ENCODE measurements at places on chromosomes 11 and 22.

DNA sequence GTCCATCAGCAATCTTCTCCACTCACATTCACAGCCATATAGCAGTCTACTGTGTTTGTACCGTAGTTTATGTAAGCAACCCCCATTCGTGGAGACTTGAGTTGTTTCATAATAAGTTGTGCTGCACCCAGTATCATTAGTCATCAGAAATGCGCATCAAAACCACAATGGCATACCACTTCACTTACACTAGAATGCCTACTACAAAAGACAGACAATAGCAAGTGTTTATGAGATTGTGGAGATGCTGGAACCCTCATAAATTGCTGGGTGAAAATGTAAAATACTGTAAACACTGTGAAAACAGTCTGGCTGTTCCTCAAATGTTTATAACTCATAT, 133.3 kb downstream of the ATXN10 start:
- DNase-seq = peak; percentile 81

DNA sequence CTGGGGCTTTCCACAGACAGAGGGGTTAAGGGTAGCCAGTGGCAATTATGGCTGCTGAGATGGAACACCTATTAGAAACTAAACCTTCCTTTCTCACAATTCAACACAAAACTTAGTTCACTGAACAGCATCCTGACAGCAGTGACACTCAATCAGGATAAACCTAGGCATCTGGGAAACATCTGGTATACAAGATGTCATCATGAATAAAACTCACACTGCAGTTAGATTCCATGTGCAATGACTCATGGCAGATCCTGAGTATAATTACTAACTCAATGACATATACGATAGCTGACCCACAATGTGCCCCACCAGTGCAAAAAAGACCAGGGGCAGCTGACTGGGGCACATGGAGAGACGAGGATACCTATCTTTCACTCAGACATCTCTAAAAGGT, 17.7 kb downstream of the RBFOX2 start:
- DNase-seq = no peak

DNA sequence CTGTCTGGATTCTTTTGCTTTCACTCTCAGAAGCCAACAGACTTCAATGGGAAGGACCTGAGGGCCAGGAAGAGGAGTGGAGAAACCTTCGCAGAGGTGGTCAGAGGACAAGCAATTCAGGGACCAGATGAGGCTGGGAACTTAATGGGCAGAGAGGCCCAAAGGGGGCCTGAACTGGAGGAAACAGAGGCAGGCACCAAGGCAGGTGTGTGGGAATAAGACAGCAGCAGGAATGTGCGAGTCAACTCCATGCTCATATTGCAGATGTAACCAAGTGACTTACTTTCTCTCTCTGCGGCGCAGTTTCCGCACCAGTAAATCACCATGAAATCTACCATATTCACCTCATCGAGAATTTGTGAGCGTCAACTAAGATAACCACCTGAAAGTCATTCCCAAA, 669.1 kb downstream of the NTM start:
- no peak for DNase-seq

DNA sequence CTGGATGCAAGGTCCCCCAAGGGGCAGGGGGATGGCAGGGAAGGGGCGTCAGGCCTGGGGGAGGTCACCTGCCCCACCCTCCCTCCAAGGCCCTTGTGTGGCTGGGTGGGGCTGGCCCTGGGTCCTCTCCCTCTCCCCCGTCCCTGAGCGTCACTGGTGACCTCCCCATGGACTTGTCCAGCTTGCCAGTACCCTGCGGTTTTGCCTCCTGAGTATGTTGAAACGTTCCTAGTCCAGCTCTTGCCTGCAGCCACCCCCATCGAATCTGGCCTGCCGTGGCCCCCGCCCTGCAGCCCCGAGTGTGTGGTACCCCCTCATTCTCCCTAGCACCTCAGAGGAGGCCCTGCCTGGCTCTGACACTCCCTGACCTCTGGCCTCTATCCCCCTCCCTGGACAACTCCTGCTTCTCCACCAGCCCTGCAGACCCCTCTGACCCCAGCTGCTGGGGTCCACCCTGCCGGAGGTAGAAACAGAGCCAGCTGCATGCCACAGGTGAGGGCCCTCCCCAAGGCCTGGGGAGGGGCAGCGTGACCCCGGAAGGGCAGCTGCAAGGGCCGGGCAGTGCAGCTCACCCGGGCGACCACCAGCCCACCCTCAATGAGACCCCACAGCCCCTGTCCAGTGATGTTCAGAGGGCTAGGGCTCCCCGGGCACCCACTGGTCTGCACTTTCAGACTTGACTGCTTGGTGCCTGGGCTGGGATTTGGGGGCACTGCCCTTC, 4.1 kb upstream of the MUC6 start:
- peak; percentile 73 for DNase-seq

DNA sequence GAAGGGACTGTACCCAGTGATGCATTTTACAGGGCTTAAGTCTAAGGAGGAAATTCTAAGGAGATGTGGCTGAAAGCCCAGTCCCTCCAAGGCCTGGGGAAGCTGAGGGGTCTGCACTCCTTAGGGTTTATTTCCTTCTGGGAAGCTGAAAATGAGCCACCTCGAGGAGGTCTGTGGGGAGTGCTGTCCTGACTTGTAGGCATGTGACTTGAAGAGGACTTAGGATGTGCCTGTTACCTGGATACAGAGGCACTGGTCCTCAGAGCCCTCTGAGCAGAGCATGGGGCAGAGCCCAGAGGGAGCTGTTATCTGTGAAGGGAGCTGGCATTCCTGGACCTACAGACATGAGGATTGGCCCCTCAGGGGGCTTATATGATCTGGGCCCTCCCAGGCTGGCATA, 77.1 kb downstream of the TP53I11 start:
- no peak for DNase-seq

DNA sequence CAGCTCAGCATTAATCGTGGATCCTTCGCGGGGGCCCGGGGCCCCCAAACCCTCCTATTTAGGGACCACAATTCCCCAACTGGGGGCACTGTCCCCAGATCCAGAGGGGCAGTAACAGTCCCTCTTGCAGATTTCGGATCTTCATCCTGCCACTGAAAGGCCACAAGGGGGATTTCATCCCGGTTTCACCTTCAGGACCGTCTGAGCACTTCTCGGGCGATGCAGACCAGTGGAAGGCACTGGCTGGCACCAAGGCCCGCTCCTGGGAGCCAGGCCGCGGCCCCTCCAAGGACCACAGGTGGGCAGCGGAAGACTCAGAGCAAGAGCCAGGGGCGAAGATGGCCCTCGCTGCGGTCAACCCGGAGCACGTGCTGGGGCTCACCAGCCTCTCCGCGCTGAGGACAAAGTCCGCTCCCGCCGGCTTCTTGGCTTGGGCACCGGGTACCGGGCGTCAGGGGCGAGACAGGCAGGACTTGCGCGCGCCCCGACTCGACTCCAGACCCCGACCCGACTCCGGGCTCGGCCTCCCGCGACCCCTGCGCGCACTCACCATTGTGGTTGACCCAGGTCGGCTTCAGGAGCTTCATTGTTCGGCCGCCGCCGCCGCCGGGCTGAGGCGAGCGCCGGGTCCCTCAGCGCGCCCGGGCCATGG, 517 bp downstream of the HIRA start:
- DNase-seq = no peak

DNA sequence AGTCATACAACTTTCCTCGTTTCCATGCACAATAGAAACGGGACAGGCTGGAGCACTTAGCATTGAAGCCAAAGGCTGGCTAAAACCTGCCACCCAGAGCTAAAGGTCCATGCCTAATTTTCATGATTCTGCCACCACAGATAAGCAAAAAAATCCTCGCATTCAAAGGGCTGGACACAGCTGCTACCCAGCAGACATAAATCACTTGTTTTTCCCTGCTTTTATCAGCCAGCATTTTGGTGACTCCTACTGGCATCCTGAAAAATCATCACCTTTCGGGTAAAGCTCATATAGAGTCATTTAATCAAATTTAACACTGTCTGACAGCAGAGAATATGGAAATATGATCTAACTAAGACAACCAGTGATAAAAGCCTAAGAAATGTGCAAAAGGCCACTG, 37.9 kb downstream of the ALG9 start:
- DNase-seq = no peak

GRCh38 chr11:131121426-131122333, 205.4 kb upstream of the SNX19 start:
- no peak for DNase-seq

GRCh38 chr22:45968003-45968650, 8.8 kb downstream of the WNT7B start:
- DNase-seq = no peak

DNA sequence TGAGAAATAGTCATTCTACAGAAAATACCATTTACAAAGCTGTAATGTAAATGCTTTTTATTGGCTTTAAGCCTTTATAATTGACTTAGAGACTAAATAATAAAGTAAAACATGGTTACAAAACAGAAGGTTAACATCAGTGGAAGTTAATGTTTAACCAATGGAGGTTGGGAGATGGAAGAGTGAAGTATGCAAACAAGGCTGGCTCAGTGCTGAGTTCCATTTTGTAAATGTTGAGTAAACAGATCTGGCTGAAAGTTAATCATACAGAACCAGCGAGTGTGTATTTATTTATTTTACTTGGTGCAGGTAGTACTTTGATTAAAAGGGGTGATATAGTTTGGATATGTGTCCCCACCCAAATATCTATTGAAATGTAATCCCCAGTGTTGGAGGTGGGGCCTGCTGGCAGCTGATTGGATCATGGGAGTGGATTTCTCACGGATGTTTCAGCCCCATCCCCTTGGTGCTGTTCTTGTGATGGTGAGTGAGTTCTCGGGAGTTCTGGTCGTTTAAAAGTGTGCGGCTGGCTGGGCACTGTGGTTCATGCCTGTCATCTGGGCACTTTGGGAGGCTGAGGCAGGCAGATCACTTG, 827.4 kb downstream of the OPCML start:
- no peak for DNase-seq

DNA sequence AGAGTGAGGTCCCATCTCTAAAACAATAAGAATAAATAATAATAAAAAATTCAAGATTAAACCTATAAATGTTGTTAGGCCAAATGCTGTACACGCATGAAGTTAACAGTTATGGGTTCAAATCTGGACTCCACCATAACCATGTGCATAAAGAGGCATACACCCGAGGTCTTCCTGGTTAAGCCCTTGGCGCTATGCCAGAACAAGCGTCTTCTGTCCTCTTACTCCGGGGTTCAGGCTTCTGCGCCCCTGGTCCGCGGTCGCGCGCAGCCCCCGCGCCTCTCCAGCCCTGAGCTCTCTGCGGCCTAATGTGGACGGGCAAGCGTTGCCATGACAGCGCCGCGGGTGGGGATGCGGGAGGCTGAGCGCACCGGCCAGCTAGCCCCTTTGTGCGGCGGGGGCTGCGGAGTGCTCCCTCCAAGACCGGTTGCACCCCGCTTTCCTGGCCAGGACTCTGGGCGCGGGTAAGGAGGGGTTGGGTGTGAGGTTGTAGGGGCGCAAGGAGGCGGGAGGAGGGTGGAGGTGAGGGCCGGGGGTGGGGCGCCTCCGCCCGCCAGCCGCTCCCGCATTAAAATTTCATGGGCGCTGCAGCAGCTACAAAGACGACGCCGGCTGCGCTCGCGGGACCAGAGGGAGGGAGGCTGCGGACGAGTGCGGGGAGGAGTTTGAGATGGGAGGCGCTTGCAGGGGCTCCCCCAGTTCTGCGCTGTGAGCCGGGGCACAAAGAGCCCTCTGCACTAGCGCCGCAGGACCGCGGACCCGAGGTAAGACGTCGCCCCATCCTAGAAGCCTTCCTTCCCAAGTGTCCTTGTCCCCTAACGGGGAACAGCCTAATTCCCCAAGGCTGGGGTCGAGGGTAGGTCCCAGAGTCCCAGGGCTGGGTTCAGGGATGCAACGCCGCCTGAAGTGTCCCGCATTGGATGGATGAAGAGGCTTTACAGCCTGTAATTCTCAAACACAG, at the start of gene MIAT:
MIAT (plus strand) TSS at position 698 of the 961 bp plus-strand sequence.
- no peak for DNase-seq

- DNase-seq = no peak
Observed at GRCh38 chr11:45577752-45578151, 87.7 kb downstream of the CHST1 start.

- DNase-seq = peak; percentile 60
Observed at GRCh38 chr22:23402275-23403151, 177.6 kb downstream of the IGLL1 start.

GRCh38 chr11:72764503-72764902, 12.3 kb upstream of the ARAP1 start:
- no peak for DNase-seq

- no peak for DNase-seq
Observed at GRCh38 chr11:111510311-111510710, 1.9 kb downstream of the BTG4 start.

DNA sequence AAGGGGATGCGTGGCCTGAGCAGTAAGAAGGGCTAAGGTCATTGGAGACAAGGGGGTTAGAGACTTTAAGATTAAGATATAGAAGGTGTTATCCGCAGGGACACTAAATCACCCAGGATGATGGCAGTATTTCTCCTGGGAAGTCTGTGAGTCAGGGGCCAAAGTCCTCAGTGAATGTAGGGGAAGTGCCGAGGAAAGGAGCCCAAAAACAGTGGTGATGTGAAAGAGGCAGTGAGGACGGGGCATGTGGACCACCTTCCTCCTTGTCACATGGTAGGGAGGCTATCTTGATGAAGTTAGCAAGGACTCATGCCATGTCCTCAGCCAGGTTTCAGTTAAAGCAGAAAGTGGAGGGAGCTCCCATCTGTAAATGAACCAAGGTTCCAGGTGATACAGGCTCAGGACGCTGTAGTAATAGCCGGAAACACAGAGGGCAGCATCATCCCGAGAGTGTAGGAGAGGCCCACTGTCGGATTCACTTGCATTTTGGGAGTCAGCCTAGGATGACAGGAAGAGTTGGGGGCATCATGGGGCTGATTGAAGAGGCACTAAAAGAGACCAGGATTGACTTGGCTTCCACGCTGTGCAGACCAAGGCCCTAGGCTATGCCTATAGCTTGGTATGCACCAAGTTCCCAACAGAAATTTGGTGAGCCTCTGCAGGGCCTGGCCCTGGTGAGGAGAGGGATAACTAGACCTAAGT, 33.5 kb downstream of the WEE1 start:
- DNase-seq = no peak

Data from NCI-H226 (cell line).